Upper lobe of right lung (tissue), 1 donor: ENCODE measurements at places on chromosomes 16 and 17.
A peak's percentile ranks its signal among the peaks of the same experiment; 100 is the strongest.

DNA sequence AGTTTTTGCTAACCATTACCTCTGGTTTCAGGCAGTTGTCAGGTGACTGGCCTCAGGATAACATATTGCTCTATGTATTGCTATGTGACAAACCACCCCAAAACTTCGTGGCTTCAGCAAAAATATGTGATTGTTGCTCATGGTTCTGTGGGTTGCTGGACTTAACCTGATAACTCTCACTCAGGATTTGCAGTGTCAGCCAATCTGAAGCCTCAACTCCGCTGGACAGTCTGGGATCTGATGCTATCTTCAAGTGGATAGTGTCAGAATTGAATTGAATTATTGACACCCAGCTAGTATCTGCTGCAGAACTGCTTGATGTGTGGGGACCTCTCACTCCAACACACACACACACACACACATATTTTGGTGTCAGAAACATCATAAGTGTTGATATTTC lies 34.7 kb upstream of the GUCY2D start:
- DNase-seq = no peak

- DNase-seq = no peak
Observed at GRCh38 chr17:29252101-29252791, 5.6 kb downstream of the CRYBA1 start.

DNA sequence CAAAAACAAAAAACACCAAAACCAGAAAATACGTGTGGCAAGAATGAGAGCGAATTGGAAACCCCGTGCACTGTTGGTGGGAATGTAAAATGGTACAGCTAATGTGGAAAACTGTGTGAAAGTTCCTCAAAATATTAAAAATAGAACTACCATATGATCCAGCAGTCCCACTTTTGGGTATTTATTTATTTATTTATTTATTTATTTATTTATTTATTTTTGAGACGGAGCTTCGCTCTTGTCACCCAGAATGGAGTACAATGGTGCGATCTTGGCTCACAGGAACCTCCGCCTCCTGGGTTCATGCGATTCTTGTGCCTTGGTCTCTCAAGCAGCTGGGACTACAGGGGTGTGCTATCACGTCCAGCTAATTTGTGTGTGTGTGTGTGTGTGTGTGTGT lies 29.5 kb upstream of the MAPK3 start:
- DNase-seq = no peak

- peak; percentile 48 for DNase-seq
Observed at GRCh38 chr16:89123831-89124100, 30.1 kb downstream of the ACSF3 start.

DNA sequence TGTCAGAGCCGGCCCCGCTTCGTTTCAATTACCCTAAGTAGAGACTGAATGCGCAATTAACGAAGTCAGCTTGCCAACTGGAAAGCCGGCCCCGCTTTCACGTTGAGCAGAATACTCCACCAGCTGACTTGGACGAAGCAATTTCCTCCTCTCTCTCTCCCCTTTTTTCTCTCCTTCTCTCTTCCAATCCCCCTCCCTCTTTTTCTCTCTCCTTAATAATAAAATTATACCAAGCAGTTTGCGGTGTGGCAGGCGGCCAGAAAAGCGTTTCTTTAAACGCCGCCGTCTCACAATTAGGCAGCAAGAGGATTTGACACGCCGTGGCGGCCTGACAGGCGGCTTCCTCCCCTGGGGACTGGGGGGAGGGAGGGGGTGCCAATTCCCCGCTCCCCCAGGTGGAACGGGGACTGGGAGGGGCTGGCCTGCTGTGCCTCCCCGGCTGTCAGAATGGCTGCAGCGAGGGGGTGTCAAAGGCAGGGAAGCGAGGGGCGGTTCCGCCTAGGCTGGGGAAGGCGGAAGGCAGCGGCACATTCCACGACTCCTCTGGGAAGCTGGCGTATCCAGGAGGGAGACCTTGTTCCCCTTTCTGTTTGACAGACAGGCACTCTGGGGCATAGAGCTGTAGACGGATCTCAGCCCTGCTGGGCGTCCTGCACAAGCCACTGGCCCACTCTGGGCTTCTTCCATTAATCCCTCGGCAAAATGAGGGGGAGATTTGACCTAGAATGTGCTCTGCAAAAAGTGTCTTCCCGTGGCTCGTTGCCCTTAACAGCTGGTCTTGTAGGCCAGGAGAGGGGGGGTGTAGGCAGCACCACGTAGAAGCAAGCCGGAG lies 52.7 kb downstream of the SREBF1 start:
- DNase-seq = no peak

GRCh38 chr16:86522634-86523033 lies 12.3 kb downstream of the FOXF1 start:
- no peak for DNase-seq

DNA sequence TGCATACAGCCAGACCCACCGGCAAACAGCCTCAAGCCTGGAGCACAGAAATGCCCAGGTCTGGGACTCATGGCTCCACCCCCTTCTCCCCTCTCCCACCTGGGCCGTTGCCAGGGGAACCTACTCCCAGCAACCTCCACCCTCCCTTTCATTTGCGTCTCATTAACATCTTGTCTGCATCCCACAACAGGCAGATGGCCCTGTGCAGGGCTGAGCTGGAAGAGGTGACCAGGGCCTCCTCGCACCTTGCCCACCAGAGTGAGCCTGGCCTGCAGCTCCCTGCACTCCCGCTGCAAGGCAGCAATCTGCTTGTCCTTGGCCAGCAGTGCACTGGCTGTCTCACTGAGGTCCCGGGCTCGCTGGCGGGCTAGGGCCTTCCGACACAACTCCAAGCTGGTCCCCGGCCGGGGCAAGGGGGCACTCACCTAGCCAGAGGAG lies 3.3 kb downstream of the TSPOAP1 start:
- DNase-seq = no peak

DNA sequence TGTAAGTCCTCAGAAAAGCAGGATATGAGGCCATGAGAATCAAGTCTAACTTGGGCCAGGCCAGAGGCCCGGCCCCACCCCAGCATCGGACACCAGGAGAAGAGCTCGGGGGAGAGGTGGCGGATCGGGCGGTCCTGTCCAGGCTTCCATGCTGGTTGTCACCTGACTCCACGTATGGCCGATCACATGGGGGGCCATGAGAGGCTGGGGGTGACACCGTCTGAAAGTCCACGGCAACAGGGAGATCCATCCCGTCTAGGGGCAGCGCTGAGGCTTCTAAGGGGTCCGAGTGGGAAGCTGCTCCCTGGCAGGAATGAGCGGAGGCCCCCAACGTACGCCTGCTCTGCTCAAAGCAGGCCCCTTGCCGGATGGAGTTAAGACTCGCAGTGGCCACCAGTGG lies 25.8 kb downstream of the ENGASE start:
- DNase-seq = no peak

DNA sequence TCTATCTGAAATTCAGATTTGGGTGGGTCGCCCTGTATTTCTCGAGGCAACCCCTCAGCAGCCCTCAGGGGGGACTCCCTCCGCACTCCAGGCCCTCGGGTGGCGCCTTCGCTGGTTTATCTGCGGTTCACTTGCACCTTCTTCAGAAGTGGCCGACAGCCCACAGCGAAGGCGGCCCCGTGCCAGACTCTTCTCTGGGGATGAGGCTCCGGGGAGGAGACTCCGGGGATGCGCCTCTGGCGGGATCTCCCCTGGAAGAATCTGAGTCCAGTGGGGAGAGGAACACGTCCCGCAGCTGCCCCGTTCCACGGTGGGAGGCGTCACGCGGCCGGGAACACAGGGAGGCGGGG lies 63.9 kb upstream of the DNAJA2 start:
- DNase-seq = no peak

DNA sequence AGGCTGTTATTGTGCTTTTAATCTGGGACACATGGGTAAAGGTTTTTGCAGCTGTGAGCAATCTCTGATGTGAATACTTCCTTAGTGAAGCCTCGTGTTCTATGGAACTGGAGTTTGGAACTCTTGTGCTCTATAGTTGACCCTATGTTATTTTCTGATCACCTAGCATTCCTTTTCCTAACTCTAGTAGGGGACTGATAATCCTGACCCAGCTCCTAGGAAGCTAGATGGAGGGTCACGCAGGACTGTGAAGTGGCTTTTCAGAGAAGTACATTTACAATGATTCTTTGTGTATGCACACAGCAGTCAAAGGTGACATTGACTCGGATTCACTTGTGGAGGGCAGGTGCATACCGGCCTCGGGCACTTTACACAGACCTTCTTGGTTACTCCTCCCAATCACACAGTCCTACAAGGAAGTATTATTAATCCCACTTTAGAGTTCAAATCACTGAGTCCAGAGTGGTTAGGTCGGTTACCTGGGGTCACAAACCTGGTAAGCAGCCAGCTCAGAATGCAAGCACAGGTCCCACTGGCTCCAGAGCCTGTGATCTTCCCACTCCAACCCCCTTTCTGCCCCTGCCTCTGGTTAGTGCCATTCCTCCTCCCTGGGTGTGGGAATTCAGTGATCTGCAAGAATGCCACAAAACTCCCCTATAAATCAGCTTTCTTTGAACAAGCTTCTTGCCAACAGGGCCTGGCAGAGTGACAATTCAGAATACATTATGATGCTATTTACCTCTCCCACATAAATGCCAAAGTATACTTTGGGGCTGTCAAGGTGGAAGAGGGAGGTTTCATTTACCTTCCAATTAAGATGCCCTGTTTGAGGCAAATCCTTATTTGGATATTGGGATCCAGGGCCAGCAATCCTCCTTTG lies 7.1 kb downstream of the CHD9NB start:
- no peak for DNase-seq

DNA sequence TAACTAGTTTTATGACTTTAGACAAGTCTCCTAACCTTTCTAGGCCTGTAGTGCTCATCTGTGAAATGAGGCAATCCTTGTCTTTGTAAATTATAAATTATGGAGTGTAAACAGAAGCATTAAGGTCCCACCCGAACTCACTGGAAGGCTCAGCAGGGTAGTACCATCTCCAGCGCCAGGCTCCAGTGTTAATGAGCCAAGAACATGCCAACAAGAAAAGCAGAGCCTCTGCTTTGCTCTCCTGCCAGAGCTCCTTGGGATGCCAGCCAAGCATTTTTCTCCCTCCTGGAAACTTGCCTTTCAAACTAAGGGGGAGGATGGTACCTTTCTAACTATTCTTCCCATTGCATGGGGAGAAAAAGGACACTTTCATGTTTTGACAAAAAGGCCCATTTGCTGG lies 14.9 kb downstream of the LIMD2 start:
- no peak for DNase-seq

- DNase-seq = no peak
Observed at GRCh38 chr16:79334127-79334526, 266.4 kb downstream of the MAF start.

DNA sequence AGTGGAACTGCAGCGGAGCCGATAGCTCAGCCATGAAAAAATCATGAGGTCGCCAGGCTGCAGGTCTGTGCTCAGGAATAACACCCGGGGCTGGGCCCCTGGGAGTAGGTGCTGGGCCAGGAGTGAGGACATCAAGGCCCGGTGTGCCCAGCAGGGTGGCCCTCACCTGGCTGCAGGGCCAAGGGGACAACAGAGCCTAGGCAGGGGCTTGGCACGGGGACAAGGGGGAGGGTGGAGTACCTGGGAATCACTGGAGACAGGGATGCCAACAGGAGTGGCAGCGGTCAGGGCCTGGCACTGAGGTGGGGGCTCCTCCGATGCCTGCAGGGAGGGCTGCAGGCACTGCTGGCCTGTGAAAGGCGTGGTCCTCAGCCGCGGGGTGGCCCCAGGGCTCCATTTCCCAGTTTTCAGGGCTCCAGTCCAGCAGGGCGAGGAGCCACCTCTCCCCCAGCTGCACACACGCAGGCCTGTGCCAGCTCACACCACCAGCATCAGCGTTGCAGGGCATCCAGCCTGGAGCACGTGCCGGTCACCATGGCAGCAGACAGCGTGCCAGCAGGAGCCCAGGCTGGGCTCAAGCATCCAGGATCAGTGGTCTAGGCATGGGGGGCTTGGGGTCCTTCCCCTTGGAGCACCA lies 4.7 kb upstream of the FSCN2 start:
- DNase-seq = no peak

DNA sequence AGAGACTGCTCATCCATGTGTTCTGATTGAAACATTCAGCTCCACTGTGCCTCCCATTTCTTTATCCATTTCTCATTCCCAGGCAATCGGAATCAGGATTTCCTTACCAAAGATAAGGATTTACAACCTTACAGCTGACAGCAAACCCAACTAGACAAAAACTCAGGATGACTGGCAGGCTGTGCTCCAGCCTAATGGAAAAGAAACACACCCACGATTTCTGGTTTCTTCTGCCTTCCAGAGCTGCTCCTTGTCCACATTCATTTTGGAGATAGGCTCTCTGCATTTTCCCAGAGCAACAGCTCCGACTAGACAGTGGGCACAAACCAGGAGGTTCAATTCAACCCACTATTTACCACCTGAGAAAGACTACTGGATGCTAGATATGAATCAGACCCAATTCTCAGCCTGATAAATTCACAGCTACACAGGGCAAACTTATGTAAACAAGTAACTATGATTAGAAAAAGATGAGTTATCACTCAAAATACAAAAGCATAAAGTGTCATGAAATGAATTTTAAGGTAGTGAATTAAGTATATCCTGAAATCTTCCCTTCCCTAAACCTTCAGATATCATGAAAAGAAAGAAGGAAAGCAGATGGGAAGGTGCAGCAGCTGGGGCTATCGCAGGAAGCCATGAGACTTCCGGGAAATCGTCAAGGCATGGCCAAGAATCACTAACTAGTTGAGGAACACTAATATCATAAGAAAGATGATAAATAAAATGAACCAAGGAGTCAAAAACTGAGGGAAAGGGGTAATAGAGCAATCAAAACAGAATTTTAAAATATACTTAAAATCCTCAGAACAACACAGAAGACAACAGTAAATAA lies 44.8 kb upstream of the CLEC18B start:
- DNase-seq = no peak

GRCh38 chr17:78925234-78925633 lies at the start of gene TIMP2:
Gene TIMP2, minus strand, starts transcription at chr17:78925387. Its CDS starts 299 bp downstream, at chr17:78925088.
- DNase-seq = peak; percentile 94

DNA sequence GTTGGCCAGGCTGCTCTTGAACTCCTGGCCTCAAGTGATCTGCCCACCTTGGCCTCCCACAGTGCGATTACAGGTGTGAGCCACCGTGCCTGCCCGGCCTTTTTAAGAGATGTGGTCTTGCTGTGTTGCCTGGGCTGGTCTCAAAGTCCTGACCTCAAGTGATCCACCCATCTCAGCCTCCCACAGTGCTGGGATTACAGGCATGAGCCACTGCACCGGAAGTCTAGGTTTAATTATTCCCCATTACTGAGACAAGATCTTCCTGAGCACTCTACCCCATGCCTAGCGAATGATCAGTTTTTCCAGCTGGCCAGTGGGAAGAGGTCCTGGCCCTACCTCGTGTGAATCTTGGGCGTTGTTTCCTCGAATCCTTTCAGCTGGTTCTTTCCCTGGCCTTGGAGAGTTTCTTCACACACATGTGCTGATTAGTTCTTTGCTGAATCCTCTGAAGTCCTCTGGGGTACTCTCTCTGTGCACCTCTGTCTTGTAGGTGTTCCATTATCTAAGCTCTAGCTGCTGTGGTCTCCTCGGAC lies 18.9 kb downstream of the C16orf54 start:
- peak; percentile 17 for DNase-seq

GRCh38 chr16:69329369-69330285 lies 761 bp downstream of the PDF start:
- peak; percentile 75 for DNase-seq

DNA sequence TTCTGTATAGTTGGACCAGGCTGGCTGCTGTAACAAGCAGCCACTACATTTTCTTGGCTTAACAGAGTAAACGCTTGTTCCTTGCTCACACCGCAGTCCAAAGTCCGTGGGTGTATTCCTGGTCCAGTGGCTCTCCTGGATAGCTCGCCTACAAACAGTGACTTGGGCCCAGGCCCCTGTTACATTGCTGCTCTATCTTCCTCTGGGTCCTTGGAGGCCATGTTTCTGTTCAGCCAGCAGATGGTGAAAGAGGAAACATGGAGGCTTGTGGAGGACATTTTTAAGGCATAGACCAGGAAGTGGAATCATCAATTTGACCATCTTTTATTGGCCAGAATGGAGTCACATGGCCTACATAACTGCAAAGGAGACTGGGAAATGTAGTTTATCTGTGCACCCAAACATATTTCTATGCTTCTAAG lies 55.1 kb downstream of the ATP2C2 start:
- peak; percentile 1 for DNase-seq
